PC-9 (cell line): ENCODE measurements at places on chromosomes 3 and 15.

- DNase-seq: no peak
Measured at GRCh38 chr3:142115867-142116668, 33.3 kb downstream of the TFDP2 start.

GRCh38 chr3:62169906-62170660, 203.3 kb downstream of the FEZF2 start:
- DNase-seq: no peak

GRCh38 chr3:143209715-143210059, 90.1 kb downstream of the CHST2 start:
- no peak for DNase-seq

- no peak for DNase-seq
Measured at GRCh38 chr15:101456057-101456739, 33.3 kb downstream of the PCSK6 start.

GRCh38 chr3:106242781-106243180, 374.0 kb upstream of the CBLB start:
- DNase-seq: no peak

GRCh38 chr3:127886231-127886955, 28.6 kb upstream of the KBTBD12 start:
- DNase-seq: no peak

- DNase-seq: no peak
Measured at GRCh38 chr3:177333533-177334520, 136.5 kb upstream of the TBL1XR1 start.

- DNase-seq: no peak
Measured at GRCh38 chr3:37114251-37115145, 59.9 kb downstream of the LRRFIP2 start.

- no peak for DNase-seq
Measured at GRCh38 chr15:89801471-89802195, 13.0 kb downstream of the ANPEP start.

GRCh38 chr15:94372821-94373220, 141.5 kb downstream of the MCTP2 start:
- DNase-seq: no peak

GRCh38 chr15:48570822-48571221, 74.7 kb downstream of the FBN1 start:
- no peak for DNase-seq

DNA sequence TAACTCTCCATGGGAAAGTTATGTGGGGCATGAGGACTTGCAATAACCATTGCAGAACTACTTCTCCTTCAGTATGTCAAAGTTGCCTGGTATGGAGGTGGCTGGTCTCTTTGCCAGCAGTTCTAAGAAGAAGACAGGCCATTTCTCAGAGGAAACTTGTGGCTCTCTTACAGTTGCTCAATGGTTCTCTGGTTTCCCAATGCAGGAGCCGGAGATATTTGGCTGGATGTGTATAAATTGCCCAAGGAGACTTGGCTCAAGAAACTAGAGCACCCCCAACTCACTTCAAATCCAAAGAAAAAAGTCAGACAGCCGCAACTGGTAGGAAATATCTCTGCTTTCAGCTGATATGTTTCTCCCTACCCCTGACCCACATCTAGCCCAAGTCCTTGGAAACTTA, 24.2 kb downstream of the WDR93 start:
- DNase-seq: no peak

- peak; percentile 48 for DNase-seq
Measured at GRCh38 chr15:40252438-40253166, 13.7 kb downstream of the PAK6 start.
